Activated CD4-positive, alpha-beta T cell treated with anti-CD3 and anti-CD28 coated beads for 48 hours (primary cell): ENCODE measurements at places on chromosomes 2 and 18.

DNA sequence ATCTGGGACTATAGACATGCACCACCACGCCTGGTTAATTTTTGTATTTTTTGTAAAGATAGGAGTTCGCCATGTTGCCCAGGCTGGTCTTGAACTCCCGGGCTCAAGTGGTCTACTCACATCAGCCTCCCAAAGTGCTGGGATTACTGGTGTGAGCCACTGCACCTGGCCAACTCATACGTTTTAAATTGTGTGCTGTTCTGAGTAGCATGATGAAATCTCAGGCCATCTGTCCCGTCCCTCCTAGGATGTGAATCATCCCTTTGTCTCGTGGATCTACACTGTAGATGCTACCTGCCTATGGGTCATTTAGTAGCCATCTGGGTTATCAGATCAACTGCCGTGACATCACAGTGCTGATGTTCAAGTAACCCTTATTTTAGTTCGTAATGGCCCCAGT lies 38.5 kb upstream of the RMP24 start:
- DNase-seq, result no peak

DNA sequence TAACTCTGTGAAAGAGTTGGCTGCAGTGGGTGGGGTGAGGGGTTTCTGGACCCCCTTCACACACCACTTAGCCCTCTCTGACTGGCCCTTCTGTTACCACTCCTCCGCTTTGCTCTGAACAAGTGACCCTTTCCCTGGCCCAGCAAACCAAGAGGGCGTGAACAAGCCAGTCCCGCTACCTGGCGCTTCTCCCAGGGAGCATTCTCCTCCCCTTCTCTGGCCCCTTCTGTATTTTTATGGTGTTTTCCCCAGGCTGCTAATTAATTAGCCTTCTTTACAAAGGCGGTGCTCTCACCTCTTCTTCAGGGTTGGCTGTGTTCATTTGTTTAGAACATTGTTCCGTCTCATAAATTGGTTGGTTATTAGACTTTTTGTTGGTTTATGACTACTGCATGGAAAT lies 180.1 kb downstream of the MGAT5 start:
- DNase-seq, result no peak

DNA sequence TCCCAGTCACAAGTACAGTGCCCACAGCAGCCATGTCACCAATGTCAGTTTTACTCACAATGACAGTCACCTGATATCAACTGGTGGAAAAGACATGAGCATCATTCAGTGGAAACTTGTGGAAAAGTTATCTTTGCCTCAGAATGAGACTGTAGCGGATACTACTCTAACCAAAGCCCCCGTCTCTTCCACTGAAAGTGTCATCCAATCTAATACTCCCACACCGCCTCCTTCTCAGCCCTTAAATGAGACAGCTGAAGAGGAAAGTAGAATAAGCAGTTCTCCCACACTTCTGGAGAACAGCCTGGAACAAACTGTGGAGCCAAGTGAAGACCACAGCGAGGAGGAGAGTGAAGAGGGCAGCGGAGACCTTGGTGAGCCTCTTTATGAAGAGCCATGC lies 31.3 kb downstream of the COX7A2L start:
- DNase-seq, result no peak

DNA sequence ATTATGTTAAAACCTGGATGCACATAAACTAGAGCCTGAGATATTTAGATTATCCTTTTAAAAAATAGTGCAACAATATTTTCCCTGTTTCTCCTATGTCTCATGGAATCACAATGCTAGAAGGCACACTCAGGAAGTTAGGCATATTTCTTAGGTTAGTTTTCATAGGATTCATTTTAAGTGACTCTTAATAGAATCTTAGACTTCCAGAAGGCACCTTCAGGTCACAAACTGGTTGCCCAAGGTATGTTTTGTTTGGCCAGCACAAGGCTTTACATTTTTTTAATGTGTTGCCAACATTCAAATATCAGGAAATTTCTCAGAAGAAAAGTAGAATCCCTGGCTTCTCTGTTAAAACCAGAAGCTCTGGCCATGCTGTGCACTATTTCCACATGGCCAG lies 129.3 kb downstream of the LNPK start:
- DNase-seq, result no peak

DNA sequence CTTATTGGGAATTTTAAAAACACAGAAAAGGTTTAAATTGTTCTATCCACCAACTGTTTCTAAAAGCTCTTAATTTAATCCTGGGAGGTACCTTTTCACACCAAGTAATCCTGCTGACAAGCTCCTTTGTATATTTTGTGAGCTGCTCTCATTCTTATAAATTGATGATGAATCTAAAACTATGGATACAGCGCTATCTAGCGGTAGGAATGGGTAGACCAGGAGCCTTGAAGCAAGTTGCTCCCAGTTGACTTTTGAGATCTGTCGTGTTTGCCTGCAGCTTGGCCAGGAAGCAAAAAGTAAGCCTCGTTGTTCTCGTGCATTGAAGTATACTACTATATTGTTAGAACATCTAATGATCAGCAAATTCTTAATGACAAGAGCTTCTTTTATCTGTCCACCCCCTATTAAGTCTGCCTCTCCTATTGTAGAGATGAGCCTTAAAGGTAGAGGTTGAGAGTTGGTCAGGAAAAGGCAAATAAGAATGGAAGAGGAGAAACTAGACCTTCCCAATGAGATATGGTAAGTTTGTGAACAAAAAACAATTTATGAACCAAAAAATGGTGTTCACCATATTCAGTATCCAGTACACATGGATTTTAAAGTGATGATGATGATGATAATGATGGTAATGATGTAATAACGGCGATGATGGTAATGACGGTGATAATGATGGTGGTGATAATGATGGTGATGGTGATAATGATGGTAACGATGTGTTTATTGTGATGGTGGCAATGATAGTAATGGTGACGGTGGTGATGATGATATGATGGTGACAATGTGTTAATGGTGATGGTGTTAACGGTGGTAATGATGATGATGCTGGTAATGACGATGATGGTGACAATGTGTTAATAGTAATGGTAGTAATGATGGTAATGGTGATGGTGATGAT lies 212.1 kb upstream of the NCKAP5 start:
- peak; percentile 33 for DNase-seq

DNA sequence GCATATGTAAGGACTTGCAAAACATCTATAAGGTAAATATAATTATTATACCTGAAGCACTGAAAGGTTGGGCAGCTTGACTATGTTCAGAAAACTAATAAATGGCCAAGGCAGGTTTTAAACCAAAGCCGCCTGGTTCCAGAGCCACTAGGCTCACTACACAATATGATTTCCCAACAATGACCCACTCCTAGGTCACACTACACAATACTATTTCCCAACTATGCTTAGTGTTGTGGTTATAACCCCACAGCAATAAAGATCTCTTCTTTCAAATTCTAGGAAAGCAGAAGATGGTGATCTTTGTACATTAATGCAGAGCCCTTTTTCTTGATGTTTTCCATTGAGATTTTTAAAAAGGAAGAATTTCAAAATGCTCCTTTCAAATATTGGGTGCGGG lies 180.4 kb downstream of the CYRIA start:
- no peak for DNase-seq

GRCh38 chr2:7523481-7524120 lies 606.4 kb downstream of the RNF144A start:
- no peak for DNase-seq

DNA sequence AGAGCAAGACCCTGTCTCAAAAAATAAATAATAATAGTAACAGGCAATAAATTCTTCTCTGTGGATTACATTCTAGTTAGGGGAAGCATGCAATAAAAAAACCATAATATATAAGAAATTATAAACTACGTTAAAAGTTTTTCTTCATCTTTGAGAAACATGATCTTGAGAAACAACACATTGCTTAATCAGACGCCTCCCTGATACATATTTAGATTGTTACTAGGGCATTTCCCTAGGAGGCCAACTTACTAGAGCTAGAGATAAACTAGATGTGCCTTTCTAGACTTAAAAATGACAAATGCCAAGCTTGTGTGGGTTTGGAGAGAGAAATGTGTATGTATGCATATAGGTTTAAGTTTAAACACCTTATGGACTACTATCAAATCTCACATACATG lies 76.3 kb upstream of the GALNT5 start:
- no peak for DNase-seq

GRCh38 chr2:239162976-239163687 lies 237.7 kb downstream of the HDAC4 start:
- DNase-seq, result no peak

- DNase-seq, result no peak
These were observed 351.9 kb downstream of the SATB2 start for GRCh38 chr2:199105826-199106225.

- DNase-seq, result no peak
These were observed 16.3 kb downstream of the DTNA start for GRCh38 chr18:34726286-34727004.

GRCh38 chr2:72822794-72823193 lies 3.0 kb downstream of the EXOC6B start:
- no peak for DNase-seq

DNA sequence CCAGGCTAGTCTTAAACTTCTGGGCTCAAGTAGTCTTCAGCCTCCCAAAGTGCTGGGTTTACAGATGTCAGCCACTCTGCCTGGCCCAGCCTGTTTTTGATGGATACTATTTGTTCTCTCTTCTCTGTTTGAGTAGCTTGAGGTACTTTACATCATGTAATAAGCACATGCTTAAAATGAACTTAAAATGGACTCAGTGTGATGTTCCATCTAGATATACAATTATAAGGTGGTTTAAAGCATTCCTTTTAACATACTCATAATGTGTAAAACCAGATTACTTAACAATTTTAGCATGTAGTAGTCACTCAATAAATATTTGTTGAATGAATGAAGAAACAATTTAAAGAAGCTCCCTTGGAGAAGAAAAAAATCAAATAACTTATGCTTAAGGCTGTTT lies 9.6 kb downstream of the PTPRM start:
- no peak for DNase-seq

DNA sequence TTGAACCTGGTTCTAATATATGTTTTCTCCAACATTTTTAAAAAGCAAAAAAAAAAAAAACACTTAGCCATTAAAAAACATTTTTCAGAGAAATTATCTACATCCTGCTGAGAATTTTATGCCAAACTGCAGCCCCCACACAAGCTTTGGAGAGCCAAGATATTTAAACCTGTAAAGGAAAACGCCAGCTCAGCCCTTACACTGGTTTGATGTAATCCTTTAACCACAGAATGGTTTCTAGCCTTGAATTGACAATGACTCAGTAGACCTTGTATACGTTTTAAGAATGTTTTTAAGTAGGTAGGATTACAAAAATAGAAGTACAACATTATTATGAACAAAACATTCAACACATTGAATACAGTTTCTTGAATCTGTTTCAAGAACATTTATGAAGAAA lies 113.6 kb downstream of the BABAM2 start:
- DNase-seq, result peak; percentile 27

- no peak for DNase-seq
These were observed 175.4 kb upstream of the SIX2 start for GRCh38 chr2:45184606-45185005.

DNA sequence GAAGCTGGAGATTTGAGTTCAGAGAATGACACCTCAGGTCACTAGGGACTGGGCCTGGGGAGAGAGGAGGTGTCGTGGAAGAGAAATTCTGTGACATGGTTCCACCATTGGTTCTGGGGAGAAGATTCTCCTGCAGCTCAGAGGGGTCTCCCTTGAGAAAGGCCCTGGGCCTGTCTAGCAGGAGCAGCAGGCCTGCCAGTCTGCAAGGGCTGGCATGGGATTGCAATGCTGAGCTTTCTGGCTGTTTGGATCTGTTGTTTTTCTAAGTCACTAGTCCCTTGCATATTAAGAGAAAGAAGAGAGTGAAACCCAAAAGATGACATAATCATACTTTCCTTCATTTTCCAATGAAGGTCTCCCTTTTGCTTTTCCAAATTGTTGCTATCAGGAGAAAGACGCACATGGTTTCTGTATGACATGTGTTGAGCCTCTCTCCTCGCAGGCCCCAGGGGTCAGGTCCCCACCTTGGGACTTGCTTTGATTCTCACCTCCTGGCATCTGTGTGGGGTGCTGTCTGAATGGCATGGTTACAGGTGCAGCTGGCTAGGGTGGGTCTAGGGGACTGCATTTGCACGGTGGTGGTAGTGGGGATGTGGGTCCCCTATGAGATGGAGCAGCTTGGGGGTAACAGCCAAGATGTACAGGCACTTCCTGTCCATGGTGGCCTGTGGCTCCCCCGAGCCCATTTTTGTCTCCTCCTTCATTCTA lies 117.8 kb downstream of the GLI2 start:
- DNase-seq, result no peak

DNA sequence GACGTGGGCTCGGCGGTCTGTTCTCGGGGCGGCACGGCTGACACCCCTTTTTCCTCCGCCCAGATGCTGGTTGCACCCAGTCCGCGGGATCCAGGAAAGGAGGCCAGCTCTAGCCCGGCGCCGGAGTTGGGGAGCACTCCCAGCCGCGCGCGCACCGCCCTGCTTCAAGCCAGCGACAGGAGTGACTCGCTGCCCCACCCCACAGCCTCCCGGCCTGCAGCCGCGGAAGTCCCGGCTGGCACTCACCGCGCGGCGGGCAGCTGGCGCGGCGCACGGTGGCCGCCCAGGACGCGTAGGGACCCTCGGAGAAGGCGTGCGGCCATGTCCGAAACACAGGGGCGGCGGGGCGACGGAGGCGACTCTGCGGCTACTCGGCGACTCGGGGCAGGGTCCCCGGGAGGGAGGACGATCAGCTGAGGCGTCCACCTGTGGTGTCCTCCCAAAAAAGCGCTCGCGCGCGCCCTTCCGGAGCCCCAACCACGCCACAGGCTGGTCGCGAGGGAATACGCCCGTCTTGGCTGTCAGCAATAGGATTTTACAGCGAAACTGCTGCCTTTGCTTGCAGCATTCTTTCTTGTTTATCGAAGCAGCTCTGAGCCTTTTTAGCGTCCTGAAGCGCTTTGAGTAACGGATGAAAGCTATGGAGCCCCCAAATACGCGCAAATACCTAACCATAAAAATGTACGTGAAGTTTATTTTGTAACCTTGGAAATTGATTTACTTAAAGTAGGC lies at the start of gene ACADL:
Gene ACADL, minus strand, starts transcription at position 507 of the 732 bp plus-strand sequence. Its CDS starts 184 bp downstream, at position 323.
- DNase-seq, result peak; percentile 28

DNA sequence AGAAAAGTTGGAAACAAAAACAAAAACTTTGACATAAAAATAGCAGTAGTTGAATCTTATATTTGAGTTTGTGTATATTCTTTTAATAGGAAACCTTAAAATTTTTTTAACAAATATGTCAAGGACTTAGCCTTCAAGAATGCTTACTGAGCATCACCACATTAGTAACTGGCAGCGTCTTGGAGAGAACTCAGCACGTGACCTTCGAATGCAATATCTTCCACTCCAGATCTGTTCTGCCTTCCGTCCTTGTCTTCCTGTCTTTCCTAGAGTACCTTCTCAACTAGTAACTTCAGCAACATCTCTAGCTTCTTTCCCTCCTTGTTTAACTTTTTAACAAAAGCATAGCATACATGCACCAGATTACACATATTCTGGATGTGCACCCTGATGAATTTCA lies 972 bp downstream of the RSAD2 start:
- no peak for DNase-seq

DNA sequence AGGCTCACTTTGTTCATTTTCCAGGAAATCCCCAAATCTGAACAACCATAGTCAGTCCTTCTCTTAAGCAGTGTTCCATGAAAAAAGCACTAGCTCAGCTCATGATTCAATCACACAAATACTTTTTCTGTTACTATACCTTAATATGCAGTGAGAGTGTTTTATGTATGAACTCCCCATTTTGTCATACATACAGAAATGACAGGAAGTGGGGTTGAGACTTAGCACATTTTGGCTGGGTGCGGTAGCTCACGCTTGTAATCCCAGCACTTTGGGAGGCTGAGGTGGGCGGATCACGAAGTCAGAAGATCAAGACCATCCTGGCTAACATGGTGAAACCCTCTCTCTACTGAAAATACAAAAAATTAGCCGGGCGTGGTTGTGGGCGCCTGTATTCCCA lies 55.2 kb upstream of the DTNB start:
- no peak for DNase-seq
